ENCODE measurements at places on chromosomes 12 and 14.

DNA sequence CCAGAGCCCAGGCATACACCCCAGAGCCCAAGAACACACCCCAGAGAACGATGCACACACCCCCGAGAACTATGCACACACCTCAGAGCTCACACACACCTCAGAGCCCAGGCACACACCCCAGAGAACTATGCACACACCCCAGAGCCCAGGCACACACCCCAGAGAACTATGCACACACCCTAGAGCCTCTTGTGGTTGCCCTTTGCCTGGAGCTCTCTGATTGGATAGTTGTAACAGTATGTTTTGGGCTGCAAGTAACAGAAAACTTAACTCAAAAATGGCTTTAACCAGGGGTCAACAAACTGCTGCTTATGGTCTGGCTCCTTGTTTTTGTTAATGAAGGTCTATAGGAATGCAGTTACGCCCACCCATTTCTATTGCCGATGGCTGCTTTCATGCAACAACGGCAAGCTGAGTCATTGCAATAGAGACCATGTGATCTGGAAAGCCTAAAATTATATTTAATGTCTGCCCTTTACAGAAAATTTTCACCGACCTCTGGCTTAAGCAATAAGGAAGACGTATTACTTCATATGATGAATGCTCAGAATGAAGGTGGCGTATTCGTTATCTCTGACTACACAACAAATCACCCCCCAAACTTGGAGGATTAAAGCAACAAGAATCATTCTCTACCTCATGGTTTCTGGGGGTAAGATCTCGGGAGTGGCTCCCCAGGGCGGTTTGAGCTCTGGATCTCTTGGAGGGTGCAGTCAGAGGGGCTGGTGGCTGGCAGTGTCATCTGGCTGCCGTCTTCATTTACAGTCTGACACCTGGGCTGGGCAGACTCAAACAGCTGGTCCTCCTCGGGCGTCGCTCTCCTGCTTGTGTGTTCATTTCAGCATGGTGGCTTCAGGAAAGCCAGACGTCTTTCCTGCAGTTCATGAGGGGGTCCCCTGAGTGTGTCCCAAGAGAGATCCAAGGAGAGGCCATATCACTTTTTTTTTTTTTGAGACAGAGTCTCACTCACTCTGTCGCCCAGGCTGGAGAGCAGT, 66.3 kb upstream of the NCOR2 start:
- DNase-seq = no peak

DNA sequence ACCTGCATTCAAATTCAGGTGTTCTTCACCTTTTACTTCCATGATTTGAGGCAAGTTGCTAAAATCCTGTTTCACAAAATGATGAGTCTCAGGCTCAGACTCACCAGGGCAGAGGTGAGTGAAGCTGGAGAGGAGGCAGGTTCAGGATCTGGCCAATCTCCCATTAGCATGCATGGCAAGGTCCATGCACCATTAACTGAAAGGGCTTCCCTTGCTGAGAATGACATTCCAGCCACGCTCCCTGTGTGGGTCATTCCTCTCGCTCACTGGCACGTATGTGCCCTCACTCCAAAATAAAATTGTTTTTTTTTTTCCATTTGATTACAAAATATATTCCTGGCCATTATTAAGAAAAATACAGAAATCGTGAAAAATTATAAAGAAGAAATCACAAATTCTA, 257.6 kb downstream of the C12orf75 start:
- no peak for DNase-seq

GRCh38 chr14:58746261-58746660, 108.5 kb downstream of the DACT1 start:
- DNase-seq = no peak

DNA sequence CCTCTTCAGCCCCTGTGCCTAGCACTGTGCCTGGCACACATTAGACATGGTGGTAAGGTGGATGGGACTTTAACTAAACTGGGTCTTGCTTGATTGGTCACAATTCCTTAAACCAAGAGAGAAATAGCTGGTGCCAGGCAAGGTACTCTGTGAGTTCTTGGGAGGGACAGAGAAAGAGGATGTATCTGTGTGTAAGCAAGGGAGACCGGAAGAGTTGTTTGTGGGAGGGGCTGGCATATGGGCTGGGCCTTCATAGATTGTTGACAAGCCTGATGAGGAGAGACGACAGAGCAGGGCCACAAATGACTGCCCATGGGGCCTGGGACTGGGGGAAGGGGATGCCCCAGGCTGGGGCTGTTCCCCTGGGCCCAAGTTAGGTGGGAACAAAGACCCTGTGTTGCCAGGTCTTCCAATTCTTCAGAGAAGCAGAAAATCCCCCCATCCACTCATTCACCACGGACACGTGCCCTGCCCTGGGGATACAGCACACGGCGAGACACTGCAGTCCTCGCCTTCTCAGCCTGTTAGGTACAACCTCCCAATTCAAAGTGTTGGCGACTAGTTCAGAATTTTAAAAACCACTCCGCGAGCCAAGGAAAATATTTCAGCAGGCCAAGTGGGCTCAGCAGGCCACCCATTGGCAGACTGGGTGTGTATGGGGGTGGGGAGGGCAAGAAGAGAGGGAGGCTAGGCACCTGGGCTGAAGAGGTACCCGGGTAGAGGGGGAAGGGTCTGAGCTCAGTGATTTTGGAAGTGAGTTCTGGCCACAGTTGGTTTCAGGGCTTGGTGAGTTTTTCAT, 11.4 kb upstream of the CYP46A1 start:
- DNase-seq = no peak

GRCh38 chr14:63840981-63841380, 11.8 kb upstream of the SYNE2 start:
- DNase-seq = no peak

DNA sequence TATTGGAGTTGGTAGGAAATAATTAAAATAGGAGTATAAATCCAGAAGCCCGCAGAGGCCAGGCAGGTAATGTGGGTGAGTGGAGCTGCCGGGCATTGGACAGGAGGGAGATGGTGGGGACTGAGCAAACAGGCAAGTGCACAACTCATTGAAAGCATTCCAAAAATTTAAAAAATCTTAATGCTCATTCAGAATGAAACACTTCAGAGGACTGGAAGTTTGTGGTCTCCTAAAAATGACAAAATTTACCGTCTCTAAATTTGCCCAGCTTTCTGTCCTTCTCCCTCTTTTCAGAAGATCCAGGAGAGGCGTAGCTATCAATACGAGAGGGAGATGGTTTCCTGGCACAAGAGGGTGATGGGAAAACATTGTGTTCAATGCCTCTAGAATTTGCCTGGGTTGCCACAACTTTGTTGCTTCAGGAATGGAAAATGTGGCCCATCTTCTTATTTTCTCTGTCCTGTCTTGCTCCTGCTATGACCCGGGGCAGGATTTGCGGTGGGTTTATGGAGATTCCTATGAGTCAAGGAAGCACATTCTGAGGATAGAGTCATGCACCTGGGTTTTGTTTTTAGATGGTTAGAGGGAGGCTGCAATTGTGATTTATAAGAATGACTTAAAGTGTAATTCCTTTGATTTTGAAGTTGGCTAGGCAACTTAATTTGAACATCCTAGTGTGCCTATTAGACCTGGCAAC, 72.2 kb downstream of the BORCS5 start:
- no peak for DNase-seq

- no peak for DNase-seq
These were observed 788.4 kb downstream of the SLC6A15 start for GRCh38 chr12:84124211-84124610.

- DNase-seq = no peak
These were observed 78.8 kb downstream of the KCNMB4 start for GRCh38 chr12:70444903-70445302.

DNA sequence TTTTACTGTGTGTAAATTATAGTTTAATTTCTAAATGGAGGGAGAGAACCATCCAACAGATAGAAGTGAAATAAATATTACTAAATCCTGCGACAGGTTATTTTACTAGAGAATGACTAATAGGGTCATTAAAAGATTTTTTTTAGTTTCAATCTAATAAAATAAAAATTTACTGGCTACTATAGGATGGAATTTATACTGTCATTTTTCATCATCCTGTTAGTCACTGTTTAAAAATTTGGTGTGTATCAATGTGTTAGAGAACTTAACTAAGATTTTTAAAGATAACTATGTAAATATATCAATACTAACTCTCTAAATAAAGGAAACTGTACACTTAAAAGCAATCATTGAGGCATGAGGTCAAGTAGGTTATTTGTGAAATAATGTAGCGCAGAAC, 41.1 kb upstream of the CDKN3 start:
- DNase-seq = no peak

- no peak for DNase-seq
These were observed 991.2 kb downstream of the VRK1 start for GRCh38 chr14:97788364-97788763.

- no peak for DNase-seq
These were observed 75.1 kb upstream of the ST8SIA1 start for GRCh38 chr12:22409377-22410164.

GRCh38 chr12:49335118-49335954, 1.7 kb downstream of the C1QL4 start:
- DNase-seq = no peak

DNA sequence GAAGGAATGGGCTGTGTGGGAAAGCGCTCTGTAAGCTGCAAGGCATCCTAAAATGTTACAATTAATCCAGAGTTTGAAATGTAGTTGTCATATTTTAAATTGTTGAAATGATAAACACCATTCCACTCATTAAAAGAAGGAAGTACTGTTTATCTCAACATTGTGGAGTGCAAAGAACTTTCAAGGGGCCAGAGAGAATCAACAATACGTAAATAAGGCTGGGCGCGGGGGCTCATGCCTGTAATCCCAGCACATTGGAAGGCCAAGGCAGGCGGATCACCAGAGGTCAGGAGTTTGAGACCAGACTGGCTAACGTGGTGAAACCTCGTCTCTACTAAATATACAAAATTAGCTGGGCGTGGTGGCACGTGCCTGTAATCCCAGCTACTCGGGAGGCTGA, 24.5 kb downstream of the NR1H4 start:
- no peak for DNase-seq

DNA sequence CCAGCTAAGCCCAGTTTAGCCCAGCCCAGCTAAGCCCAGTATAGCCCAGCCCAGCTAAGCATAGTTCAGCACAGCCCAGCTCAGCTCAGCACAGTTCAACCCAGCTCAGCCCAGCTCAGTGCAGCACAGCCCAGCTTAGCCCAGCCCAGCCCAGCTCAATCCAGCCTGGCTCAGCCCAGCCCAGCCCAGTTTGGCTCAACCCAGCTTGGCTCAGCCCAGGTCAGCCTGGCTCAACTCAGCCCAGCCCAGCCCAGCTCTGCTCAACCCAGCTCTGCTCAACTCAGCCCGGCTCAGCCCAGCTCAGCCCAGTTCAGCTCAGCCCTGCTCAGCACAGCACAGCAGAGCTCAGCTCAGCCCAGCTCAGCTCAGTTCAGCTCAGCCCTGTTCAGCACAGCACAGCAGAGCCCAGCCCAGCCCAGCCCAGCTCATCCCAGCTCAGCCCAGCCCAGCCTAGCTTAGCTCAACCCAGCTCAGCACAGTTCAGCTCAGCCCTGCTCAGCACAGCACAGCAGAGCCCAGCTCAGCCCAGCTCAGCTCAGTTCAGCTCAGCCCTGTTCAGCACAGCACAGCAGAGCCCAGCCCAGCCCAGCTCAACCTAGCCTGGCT, 330.9 kb downstream of the TMEM121 start:
- DNase-seq = no peak

DNA sequence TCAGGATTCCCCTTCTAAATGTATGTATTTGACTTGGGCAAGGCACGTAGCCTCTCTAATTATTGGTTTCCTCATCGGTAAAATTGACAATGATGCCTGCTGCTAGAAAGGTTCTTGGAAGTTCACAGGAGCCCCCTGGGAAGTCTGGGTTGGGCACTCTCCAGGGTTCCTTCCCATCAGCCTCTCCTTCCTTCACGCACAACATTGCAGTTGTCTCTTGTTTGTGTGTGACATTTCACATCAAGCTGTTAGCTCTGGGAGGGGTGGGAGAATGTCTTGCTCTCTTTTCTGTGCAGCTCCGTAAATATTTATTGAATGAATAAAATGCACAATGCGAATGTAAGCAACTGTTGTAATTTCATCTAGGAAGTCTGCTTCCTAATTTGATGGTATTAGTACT, 153.2 kb upstream of the PRICKLE1 start:
- no peak for DNase-seq

DNA sequence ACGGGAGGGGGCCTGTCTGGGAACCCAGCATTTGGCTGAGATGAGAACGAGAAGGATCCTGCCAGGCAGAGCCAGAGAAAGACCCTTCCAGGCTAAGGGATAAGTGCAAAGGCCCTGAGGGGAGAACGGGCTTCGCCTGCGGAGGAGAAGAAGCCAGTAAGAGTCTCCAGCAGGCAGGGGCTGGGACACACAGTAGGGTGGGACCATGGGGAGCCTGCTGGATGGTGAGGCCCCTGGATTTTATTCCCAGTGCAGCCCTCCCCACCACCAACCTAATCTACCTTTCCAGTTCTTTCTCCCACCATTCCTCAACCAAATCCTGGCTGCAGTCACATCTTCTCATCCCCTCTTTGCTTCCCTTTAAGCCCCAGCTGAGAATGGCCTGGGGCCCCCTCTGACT, 12.6 kb downstream of the RAPGEF3 start:
- DNase-seq = no peak

DNA sequence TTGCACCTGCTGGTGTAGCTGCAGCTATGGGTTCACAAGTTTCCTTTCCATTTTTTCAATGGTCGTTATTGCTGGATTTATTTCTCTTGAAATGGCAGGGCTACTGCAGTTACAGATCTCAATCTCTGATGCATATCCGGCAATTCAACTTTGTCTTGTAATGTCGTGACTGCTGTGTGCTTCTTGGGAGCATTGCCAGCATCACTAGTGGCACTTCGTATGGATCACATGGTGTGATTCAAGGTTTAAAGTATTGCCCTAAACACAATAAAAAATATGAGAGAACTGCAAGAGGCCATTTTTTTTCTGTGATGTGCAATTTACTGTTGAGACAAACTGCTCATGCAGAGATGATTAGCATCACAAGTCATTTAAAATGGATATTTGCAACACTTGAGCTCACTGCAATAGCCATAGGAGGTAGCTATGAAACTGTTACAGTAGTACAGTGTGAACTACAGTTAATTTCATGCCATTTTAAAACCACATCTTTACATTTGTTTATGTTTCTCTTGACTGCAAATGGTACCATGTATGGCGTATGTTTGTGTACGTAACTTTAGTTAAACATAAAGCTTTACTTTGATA, 217.4 kb upstream of the PDE3A start:
- DNase-seq = no peak

GRCh38 chr14:97028382-97028781, 231.2 kb downstream of the VRK1 start:
- no peak for DNase-seq

All from activated naive CD4-positive, alpha-beta T cell (primary cell).